Stimulated activated CD8-positive, alpha-beta memory T cell treated with anti-CD3 and anti-CD28 coated beads, Interleukin-12 subunit alpha, Interleukin-12 subunit beta, amount 100 ng/mL, for 4 hours (primary cell): ENCODE measurements at places on chromosomes 1 and 21.

- no peak for DNase-seq
Observed at GRCh38 chr1:158146739-158147138, 34.0 kb upstream of the CD1D start.

DNA sequence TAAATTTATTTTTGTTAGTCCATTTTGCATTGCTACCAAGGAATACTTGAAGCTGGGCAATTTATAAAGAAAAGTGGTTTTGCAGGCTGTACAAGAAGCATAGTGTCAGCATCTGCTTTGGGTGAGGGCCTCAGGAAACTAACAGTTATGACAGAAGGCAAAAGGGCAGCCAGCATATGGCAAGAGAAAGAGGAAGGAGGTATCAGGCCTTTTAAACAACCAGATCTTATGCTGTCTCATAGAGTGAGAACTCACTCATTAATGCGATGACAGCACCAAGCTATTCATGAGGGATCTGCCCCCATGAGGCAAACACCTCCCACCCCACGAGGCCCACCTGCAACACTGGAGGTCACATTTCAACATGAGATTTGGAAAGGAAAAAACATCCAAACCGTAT lies 898.4 kb downstream of the KCNT2 start:
- DNase-seq = no peak

- no peak for DNase-seq
Observed at GRCh38 chr1:67760030-67760821, 73.0 kb downstream of the GNG12 start.

GRCh38 chr1:172390683-172391551 lies 29.6 kb upstream of the C1orf105 start:
- no peak for DNase-seq

GRCh38 chr1:109229531-109230127 lies 15.9 kb downstream of the SARS1 start:
- no peak for DNase-seq

DNA sequence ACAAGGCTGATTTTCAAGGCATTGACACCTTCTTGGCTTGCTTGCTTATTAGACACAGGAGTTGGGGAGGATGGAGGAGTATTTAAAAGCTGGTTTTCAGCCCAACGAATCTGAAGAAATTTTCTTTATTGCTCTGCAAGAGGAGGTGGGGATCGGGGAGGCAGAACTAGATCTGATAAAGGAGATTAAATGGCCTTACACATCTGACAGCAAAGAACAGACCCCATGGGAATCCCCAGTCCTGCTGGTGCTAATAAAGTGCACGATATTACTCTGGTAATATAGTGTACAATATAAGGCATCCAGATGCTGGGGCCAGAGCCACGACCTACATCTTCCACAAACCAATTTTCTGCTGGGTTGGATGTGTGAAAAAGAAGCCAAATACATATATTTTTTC lies 323.0 kb downstream of the OMA1 start:
- DNase-seq = no peak

DNA sequence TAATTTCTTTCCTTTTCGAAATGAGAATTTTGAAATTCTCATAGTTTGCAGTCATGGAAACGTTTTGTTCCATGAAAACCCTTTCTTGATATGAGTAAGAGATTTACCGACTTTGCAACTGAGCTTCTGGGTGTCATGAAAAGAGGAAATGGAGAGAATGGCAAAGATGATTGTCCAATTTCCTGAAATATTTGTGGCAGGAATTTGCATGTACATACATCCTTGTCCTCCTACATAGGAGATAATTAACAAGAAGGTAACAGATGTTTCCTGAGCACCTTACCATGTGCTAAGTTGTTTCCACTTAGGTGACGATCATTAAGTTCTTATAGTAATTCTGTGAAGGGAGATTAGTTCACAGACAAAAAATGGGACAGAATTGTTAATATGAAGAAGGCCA lies 170.7 kb downstream of the NEGR1 start:
- DNase-seq = no peak

GRCh38 chr1:241640867-241641622 lies 876 bp upstream of the CHML start:
- DNase-seq = no peak

- DNase-seq = no peak
Observed at GRCh38 chr1:234719454-234720251, 109.7 kb upstream of the IRF2BP2 start.

- DNase-seq = no peak
Observed at GRCh38 chr1:3610527-3611169, 660 bp downstream of the MEGF6 start.

DNA sequence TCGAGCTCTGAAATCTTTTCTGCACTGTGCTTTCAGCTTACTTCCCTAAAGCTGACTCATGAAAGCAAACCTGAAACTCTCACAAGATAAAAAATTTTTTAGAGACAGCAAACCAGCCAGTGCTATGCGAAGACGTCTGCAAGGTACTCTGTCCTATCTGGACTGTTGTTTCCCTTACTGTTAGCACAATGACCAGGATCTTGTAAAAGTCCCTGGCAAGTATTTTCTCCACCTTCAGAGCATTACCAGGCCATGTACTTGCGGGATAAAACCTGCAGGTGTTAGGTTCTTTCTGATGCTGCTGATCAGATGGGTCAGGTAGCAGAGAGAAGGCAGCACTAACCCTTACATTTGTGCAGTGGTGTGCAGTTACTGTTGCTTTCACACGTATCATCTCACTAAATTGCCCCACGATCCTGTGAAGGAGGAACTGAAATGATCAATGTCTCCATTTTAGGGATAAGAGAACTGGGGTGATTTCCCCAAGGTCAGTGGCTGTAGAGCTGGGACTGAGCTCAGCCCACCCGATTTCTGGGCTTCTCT lies 56.6 kb downstream of the PLXNA2 start:
- DNase-seq = no peak

DNA sequence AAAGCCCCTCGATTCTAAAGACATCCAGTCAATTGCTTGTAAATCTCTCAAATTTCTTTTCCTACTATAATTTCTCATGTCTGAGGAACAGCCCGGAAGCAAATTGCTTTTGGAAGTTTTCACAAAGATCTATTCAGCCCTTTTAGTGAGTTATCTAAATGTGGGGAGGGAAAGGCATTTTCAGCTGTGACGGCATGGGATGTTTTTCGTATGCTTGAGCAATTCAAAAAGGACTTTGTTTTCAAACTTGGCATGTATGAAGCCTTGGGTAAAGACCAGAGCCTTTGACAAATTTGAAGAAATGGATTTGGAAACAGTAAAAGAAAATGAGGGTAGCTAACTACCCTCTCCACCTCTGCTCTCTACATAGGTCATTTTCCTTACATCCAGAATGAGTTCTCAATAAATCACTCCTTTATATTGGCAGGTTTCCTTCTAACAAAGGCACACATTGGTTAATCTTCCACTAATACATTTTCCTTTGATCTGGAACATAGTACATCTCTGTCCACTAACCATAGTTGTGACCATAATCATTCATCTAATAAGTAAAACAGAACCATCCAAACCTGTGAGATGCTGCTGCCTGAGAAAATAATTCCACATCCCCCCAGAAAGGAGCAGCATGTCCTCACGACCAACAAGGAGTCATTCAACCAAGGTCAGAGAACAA lies 66.1 kb upstream of the ADAM30 start:
- no peak for DNase-seq

GRCh38 chr1:92903765-92904164 lies 57.5 kb downstream of the DIPK1A start:
- DNase-seq = no peak

GRCh38 chr21:33317786-33318486 lies 6.8 kb upstream of the IFNAR1 start:
- DNase-seq = no peak

- DNase-seq = no peak
Observed at GRCh38 chr1:107926436-107927080, 38.4 kb downstream of the VAV3 start.

DNA sequence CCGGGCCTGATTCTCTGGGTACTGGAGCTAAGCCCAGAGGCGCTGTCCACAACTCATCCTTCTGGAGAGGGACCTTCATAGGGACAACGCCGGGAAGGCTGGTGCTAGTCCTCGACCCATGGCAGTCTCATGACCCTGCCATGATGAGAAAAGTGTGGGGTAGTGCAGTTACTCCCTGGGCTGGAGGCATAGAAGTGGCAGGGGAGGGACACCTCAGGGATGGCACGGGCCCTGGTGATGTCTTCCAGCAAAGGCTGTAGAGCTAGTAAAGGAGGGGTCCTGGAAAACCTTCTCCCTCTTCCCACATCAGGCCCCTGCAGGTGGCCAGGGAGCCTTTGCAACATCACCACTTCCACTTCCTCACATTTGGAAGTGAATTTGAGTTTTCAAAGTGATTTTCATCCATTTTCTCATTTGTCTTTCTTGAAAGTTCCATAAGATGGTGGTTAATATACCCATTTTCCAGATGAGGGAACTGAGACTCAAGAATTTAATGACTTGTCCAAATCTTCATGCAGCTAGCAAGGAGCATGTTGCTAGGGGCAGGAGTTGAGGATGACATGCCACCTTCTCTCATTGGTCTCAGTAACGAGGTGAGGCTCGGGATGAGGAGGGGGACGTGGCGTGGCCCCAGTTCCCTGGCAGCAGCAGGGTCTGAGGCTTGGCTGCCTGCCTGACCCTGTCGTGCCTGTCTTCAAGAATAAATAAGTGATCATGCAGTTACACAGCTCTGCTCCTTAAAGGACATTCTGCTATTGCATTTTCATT lies 3.3 kb upstream of the GOLT1A start:
- DNase-seq = no peak

DNA sequence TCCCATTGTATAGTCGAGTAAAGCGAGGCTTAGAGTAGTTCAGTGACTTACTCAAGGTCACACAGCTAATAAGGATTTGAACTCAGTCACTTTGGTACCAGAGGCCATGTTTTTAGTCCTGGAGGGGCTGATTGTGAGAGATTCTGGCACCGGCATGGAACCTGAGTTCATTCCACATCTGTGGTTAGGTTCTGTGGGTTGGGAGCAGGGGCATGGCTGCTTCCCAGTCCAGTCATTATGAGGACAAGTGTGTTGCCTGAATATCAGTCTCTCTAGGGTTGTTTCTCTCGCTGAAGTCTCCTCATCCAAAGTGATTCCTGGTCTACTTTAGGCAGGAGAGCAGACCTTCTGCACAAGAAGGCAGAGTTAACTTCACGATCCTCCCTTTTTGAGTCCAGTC lies 90.6 kb downstream of the C1orf94 start:
- no peak for DNase-seq

GRCh38 chr1:234848972-234849649 lies 239.1 kb upstream of the IRF2BP2 start:
- no peak for DNase-seq

DNA sequence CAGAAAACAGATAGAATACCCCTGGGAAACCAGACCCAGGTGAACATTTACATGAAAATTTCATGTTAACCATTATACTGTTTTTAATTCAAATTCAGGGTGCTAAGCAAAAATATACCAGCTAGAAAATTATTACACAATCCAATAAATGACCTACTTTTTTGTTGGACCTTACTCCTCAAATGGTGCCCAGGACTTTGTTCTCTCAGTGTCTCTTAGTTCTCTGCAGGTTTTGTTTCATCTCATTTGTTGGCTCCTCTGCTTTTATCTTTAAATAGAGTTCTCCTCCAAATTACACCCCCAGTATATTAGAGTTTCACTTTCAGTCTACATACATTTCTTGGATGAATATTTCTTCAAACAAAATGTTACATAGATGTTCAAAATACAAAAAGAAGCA lies 314.8 kb downstream of the TPR start:
- no peak for DNase-seq

DNA sequence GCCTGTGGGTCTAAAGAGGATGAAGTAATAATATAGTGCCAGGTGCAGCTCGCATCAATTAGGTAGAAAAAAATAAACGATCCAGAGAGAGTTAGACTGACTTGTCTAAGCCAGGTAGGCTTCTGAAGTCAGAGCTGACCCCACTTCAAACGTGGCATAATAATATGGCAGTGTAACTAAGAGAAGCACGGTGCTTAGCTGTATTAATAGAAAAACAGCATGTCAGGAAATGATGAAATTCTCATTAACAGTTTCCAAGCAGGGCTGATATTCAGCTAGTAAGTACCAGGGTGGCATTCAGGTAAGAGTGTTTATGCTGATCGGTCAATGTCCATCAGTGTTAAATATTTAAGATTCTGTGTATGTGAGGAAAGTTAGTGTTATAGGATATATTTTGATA lies 145.8 kb upstream of the SAMSN1 start:
- DNase-seq = no peak

DNA sequence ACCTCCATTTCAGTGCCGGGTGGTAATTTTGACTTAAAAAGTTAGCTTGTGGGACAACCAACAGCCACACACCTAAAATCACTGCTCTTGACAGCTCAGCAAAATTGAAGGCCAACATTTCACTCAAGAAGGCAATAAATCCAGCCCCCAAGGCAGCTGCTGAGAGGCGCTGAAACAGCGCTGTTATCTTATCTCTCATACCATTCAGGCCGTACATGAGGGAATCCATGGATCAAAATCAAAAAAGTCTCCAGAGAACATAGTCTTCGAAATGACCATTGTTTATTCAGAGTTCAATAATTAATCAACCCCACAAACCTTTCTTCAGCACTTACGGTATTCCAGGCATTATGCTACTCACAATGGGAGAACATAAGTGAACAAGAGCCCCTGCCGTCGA lies 38.5 kb downstream of the ZBTB18 start:
- no peak for DNase-seq

- DNase-seq = no peak
Observed at GRCh38 chr1:192439373-192440025, 122.7 kb downstream of the RGS21 start.

- no peak for DNase-seq
Observed at GRCh38 chr1:170445096-170445495, 86.9 kb upstream of the GORAB start.

DNA sequence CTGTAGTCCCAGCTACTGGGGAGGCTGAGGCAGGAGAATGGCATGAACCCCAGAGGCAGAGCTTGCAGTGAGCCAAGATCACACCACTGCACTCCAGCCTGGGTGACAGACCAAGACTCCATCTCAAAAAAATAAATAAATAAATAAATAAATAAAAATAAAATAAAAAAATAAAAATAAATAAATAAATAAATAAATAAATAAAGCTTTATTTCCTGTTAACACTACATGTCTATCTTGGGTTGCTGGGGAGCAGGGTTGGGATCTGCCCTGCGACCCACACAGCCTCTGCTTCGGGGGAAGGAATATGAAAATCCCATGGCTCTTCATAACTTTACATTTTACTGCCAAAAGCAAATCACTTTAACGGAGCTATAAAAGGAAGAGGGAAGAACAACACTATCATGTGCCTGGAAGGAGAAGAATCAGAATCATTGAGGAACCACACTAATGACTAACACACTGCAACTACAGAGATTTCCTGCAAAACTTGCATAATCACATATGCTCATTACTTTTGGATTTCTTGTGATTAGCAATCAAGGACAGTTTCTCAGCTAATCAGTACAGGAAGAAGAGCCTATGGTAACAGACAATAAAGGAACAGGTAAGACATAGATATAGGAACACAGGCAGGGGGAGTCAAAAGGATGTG lies 72.8 kb upstream of the CD55 start:
- DNase-seq = no peak

GRCh38 chr1:189678779-189679178 lies 798.9 kb downstream of the BRINP3 start:
- DNase-seq = no peak

- no peak for DNase-seq
Observed at GRCh38 chr1:201656311-201657032, 117.5 kb downstream of the NAV1 start.
